ENCODE measurements at places on chromosomes 5 and 9. TPM values are rescaled to one million over a fixed set of nuclear protein-coding genes. Genes with fewer than 3 reads are reported as not detected.
A peak's percentile ranks its signal among the peaks of the same experiment; 100 is the strongest.

DNA sequence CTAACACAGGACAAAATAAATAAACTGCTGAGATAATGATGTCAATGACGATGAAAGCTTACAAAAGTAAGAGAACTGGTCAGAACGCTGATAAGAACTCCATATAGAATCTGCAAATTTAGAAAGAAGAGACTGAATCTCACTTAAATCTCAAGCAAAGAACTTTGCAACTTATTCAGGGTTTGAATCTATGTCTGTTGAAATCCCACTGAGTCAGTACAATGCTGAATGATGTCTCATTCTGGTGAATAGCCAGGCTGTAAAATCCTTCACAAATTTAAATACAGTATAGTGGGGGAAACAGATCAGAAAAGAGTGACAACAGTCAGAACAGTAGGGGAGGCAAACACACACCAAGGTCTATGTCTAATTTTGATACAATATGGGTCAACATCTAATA is 38.9 kb upstream of the NR3C1 start:
- no peak for DNase-seq

The GARIN3 gene
- total RNA-seq = not detected

- peak; percentile 68 for DNase-seq
Observed at GRCh38 chr9:107732781-107733522, 243.4 kb upstream of the KLF4 start.

DNA sequence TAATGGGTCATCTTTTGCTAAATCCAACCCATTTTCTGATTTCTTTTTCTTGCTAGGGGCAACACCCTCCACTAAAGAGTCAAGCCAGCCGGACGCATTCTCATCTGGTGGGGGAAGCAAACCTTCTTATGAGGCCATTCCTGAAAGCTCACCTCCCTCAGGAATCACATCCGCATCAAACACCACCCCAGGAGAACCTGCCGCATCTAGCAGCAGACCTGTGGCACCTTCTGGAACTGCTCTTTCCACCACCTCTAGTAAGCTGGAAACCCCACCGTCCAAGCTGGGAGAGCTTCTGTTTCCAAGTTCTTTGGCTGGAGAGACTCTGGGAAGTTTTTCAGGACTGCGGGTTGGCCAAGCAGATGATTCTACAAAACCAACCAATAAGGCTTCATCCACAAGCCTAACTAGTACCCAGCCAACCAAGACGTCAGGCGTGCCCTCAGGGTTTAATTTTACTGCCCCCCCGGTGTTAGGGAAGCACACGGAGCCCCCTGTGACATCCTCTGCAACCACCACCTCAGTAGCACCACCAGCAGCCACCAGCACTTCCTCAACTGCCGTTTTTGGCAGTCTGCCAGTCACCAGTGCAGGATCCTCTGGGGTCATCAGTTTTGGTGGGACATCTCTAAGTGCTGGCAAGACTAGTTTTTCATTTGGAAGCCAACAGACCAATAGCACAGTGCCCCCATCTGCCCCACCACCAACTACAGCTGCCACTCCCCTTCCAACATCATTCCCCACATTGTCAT is 72.0 kb downstream of the NUP214 start:
- DNase-seq = no peak

DNA sequence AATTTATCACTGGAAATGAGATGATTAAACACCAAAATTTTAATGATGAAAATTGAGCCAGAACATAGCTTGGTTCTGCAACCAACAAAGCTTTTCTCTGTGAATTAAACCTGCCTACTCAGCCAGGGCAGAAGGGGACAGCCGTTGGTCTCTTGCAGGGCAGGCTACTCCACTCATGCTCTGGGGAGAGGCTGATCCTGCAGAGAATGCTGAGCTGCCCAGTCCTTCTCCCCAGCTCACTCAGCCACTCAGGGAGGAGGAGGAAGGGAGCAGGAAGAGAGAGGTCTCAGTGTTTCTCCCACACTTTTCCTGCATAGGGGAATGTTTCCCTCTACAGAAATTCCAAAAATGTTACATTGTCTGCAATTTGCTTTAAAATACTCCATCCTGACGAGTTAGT is 40.4 kb upstream of the HMHB1 start:
- DNase-seq = no peak

DNA sequence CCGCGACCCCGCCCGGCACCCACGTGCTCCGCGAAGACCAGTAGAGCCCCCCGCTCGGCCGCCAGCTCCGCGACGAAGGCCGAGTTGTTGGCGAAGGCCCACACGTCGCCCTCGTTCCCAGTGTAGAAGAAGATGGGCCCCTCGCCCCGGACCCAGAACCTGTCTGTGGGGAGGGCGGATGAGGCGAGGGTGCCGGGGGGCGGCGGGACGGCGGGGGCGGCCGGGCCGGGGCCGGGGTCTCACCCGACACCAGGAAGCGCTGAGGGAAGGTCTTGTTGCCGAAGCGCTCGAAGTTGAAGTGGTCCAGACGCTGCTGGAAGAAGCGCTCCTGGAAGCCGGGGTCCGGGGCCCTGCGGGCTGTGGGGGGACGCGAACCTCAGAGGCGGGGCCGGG is 317 bp downstream of the DPP7 start:
- no peak for DNase-seq

The BTNL8 gene
- total RNA-seq = not detected

GRCh38 chr9:114791736-114792135 is 14.1 kb downstream of the TNFSF15 start:
- DNase-seq = no peak

DNA sequence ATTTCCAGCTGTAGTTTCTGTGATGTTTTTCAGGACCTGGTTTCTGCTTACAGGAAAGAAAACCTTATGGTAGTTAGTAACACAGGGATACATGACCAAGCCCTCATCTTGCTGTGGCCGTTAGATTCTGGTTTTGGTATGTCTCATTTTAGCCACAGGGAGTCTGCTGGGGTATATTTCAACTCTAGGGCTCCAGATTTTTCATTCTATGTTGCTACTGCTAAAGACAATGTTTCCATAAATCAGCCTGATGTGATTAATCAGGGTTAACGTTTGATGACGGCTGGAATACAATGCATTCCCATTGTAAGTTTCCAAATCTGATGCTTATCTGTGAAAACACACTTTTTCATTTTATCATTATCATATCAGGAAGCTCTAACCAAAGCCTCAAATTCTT is 48.2 kb downstream of the P4HA2 start:
- DNase-seq = no peak

The SLCO6A1 gene
- not detected for total RNA-seq

DNA sequence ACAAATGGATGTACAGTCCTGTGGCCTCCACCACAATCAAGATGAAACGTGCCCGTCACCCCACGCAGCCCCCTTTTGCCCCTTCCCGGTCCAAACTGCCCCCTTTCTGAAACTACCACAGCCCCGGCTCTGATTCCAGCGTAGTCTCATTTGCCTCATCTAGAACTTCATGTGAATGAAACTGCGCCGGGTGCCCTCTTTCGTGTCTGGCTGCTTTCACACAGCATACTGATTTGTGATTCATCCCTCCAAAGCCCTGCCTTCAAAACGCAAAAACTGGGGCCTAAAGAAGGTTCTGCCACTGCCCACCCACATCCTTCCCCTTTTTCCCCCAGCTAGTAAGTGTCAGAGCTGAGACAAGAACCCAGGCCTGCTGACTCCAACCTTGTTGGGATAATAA is 31.5 kb upstream of the NCS1 start:
- DNase-seq = no peak

The TAF11L5 gene
- total RNA-seq = not detected

Data from epithelial cell of proximal tubule (primary cell).